Fibroblast of villous mesenchyme (primary cell): ENCODE measurements at places on chromosomes 16 and 17. TPM values are rescaled to one million over a fixed set of nuclear protein-coding genes. Genes with fewer than 3 reads are reported as not detected.

DNA sequence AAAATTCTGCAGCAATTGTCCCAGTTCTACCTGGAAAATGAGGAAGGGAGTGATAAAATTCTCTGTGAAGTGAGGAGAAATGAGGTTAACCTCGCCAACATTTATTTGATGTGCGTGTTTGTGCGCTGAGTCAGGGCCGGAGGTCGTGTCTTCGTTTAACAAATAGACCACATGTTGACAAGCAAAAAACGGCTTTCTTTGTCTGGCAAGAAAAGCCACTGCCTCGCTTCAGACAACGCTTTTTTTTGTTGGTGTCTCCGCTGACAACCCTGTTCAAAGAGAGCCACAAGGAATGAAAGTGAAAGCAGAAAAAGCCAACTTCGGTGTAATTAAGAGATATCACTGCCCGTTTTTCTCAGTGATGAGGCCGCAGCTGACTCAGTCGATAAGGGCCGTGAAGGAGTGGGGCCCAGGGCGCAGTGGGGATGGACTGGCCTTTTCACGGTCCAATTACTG lies 510.6 kb downstream of the CDH13 start:
- peak; percentile 92 for DNase-seq

GRCh38 chr17:48357779-48358602 lies 72.0 kb downstream of the SKAP1 start:
- DNase-seq, result no peak

DNA sequence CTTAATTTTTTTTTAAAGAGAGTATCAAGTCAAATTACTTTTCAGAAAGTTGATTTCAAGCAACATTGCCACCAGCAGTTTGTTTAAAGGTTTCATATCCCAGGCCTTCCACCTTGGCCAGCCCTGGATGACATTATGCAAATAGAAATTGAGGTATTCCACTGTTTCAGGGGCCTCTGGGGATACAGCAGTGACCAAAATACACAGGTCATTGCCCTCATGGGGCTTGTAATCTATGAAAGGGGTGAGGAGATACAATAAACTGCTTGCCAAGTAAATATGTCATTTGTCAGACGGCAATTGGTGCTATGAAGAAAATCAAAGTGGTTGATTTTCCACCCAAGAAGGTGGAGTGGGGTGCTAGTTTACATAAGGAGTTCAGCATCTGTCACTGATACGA lies 37.8 kb upstream of the TMC5 start:
- DNase-seq, result no peak

- no peak for DNase-seq
Measured at GRCh38 chr17:9138161-9138717, 116.9 kb downstream of the NTN1 start.

CNGB1 gene
- total RNA-seq, result not detected in 2 replicates
